Frontal cortex (tissue), 4 donors: ENCODE measurements at places on chromosomes 1 and 21. TPM values are rescaled to one million over a fixed set of nuclear protein-coding genes. Genes with fewer than 3 reads are reported as not detected.

CFHR3 gene
- total RNA-seq: not detected

DNA sequence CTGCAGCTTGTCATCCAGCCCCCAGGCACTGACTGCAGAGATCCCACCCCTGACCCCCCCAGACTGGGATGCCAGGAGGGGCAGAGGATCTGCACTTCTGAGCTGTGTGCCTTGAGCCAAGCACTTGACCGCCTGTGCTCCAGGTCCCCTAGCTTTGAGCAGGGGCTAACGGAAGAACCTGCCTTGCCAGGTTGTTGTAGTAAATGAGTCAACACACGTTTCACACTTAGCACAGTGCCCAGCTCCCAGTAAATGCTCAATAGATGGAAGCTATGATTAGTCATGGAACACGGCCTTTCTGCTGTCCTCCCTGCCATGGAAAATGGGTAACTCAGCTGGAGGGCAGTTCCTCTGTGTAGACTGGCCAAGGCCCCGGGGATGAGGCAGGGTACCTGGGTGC lies 24.1 kb downstream of the IFFO2 start:
- DNase-seq: no peak

- no peak for DNase-seq
These were observed 501.4 kb downstream of the TTLL7 start for GRCh38 chr1:83497563-83497962.

SERTAD4 gene
- total RNA-seq: 13.5 TPM

NES gene
- 43.2 TPM for total RNA-seq

DNA sequence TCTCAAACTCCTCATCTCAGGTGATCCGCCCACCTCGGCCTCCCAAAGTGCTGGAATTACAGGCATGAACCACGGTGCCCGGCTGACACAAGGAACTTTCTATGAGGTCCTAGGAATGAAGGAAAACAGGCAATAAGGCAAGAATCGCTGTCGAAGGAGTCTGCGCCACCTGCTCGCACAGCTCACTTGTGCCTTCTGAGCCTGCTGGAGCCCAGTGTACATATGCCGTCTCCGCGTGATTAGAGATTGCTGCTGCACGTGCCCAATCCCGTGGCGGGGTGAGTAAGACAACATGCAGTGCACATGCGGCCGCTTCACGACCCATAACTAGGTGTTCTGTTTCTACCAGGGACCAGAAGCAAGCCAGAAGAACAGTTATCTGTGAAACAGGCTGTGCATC lies 24.3 kb downstream of the H3-3A start:
- DNase-seq: no peak
